ENCODE measurements at places on chromosomes 3 and 15. TPM values are rescaled to one million over a fixed set of nuclear protein-coding genes. Genes with fewer than 3 reads are reported as not detected.

The MEF2A gene
- 67.9 TPM for total RNA-seq

The GRAMD2A gene
- total RNA-seq = 0.31 TPM

The AHSG gene
- total RNA-seq = 0.81 TPM

The P4HTM gene
- 122 TPM for total RNA-seq

The KLF15 gene
- total RNA-seq = 36.1 TPM

The DPPA2 gene
- total RNA-seq = 10.2 TPM

The TMEM45A gene
- total RNA-seq = 12.2 TPM

The MEX3B gene
- total RNA-seq = 82.1 TPM

DNA sequence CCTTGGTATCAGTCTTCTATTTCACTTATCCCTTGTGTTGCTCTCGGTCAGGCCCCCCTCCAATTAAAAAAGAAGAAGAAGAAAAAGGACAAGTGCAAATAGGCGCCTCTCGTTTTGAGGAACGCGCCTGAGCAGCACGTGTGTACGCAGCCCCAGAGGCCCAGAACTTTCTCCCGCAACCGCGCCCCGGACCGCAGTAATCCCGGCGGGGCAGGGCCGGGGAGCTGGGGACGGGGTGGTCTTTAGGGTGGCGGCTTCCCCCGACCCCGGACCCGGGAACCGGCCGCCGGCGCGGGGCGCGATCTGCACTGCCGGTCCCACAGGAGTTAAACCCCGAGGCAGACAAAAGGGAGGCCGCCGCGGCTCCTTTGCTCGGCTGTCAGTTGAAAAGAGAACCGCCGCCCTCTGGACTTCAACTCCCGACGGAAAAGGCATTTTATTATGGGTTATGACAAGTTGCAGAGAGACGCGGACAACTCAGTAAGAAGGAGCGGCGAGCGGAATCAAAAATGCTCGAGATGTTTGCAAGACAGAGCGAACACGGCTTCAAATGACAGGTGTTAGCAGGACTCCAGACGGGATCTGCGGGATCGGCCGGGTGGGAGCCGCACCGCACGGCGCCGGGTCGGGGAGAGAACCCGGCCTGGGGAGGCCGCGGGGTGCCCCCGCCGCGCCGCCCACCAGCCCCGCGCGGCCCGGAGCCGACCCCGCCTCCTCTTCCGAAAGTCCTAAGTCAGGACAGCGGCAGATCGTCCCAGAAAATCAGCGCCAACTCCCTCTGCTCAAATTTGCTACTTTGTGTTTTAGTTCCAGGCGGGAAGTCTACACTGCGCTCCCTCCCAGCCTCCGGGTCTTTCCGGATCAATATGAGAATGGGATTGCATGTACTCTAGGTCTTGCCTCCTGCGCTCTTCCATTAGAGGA, 79.0 kb downstream of the NR2F2 start:
- peak; percentile 18 for DNase-seq
- no peaks in the 10 kb centered on the region for H3K36me3 ChIP-seq
- H3K4me3 ChIP-seq = peak overlapping the region; percentile 37

DNA sequence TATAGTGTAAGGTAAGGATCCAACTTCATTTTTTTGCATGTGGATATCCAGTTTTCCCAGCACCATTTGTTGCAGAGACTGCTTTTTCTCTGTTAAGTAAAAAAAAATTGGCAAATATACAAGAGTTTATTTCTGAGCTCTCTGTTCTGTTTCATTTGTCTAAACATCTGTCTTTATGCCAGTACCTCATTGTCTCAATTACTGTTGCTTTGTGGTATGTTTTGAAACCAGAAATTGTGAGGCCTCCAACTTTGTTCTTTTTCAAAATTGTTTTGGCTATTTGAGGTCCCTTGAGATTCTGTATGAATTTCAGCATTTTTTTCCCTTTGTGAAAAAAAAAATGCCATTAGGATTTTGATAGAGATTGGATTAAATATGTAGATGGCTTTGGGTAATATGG, 150.5 kb downstream of the MINAR1 start:
- H3K4me1 ChIP-seq = no peaks in the 10 kb centered on the region
- no peaks in the 10 kb centered on the region for H3K36me3 ChIP-seq
- no peak for DNase-seq
- no peak overlapping the region for H3K4me3 ChIP-seq
- H3K27me3 ChIP-seq = no peaks in the 10 kb centered on the region

DNA sequence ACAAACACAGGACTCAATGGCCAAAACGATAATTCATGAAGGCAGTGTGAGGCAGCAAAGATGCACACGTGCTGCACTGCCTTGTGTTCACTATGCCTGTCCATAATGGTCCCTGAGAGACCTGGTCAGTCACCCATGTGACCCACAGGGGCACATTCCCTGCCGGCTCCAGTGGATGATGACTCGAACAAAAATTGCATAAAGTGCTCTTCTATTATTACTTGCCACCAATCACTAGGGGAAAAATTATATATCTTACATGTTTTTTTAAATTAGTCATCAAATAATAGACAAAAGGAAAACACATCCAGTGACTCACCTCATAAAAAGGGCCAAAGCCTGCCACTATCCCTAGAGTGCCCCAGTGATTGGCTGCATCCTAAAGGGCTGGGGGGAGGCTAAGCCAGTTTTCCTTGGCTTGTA, 47.5 kb downstream of the UBP1 start:
- no peaks in the 10 kb centered on the region for H3K4me1 ChIP-seq
- DNase-seq = no peak
- H3K36me3 ChIP-seq = no peaks in the 10 kb centered on the region
- H3K27ac ChIP-seq = no peak overlapping the region

GRCh38 chr3:52210550-52211046, 12.6 kb downstream of the ALAS1 start:
- DNase-seq = no peak
- H3K27ac ChIP-seq = no peak overlapping the region
- no peaks in the 10 kb centered on the region for H3K4me1 ChIP-seq
- H3K36me3 ChIP-seq = no peaks in the 10 kb centered on the region
- H3K27me3 ChIP-seq = no peaks in the 10 kb centered on the region

- H3K4me3 ChIP-seq = peak overlapping the region; percentile 72
- DNase-seq = peak; percentile 68
- peak overlapping the region; percentile 82 for H3K27ac ChIP-seq
- H3K27me3 ChIP-seq = no peaks in the 10 kb centered on the region
These were observed 522 bp downstream of the PDZRN3 start for GRCh38 chr3:73624017-73624820.

DNA sequence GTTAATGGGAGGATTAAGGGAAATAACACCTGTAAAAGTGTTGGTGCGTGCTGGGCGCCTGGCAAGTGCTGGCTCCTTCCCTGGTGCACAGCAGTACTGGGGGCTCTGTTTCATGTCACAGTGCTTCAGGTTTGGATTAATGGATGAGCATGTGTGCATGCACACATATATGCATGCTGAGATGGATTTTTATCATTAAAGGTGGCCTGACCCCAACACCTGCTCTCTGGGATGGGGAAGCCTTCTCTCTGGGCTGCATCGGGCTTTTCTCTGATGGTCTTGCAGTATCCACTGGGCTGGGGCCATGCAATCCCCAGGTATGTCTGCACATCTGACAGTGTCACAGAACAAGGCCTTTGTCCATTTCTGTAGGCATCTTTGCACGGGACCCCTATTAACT, 127.5 kb upstream of the PLXNA1 start:
- no peaks in the 10 kb centered on the region for H3K36me3 ChIP-seq
- no peak overlapping the region for H3K4me3 ChIP-seq
- DNase-seq = no peak
- no peaks in the 10 kb centered on the region for H3K27me3 ChIP-seq
- no peak overlapping the region for H3K27ac ChIP-seq

DNA sequence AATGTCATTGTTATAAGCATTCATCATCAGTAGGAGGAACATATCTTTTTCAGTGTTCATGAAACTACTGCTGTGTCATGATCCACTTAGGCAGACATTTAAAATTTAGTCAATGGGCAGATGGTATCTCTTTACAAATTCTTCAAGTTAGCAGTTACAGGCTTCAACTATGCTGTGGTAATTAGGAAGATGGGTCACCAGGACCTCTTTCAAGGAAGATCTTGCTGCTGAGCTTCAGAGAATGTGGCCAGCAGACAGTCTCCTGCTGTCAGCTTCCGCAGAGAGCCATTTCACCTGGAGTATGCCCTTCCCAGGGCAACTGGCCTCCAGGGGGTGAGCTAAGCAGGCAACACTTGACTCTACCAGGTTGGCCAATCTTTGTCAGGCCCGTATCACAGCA, 19.4 kb downstream of the IFT57 start:
- no peaks in the 10 kb centered on the region for H3K4me1 ChIP-seq
- H3K27me3 ChIP-seq = no peaks in the 10 kb centered on the region
- H3K36me3 ChIP-seq = no peaks in the 10 kb centered on the region
- H3K27ac ChIP-seq = no peak overlapping the region
- no peak overlapping the region for H3K4me3 ChIP-seq
- no peak for DNase-seq

GRCh38 chr3:147368561-147369221, 37.7 kb downstream of the ZIC4 start:
- H3K4me3 ChIP-seq = no peak overlapping the region
- H3K27ac ChIP-seq = no peak overlapping the region
- no peak for DNase-seq
- no peaks in the 10 kb centered on the region for H3K27me3 ChIP-seq

GRCh38 chr3:129571605-129572547, 28.9 kb downstream of the H1-8 start:
- H3K27ac ChIP-seq = no peak overlapping the region
- H3K4me1 ChIP-seq = peaks cover 11% of the 10 kb centered on the region
- H3K27me3 ChIP-seq = no peaks in the 10 kb centered on the region
- no peak for DNase-seq

GRCh38 chr15:98160236-98160635, 199.7 kb downstream of the ARRDC4 start:
- H3K27ac ChIP-seq = no peak overlapping the region
- no peaks in the 10 kb centered on the region for H3K36me3 ChIP-seq
- H3K4me1 ChIP-seq = no peaks in the 10 kb centered on the region
- H3K4me3 ChIP-seq = no peak overlapping the region

DNA sequence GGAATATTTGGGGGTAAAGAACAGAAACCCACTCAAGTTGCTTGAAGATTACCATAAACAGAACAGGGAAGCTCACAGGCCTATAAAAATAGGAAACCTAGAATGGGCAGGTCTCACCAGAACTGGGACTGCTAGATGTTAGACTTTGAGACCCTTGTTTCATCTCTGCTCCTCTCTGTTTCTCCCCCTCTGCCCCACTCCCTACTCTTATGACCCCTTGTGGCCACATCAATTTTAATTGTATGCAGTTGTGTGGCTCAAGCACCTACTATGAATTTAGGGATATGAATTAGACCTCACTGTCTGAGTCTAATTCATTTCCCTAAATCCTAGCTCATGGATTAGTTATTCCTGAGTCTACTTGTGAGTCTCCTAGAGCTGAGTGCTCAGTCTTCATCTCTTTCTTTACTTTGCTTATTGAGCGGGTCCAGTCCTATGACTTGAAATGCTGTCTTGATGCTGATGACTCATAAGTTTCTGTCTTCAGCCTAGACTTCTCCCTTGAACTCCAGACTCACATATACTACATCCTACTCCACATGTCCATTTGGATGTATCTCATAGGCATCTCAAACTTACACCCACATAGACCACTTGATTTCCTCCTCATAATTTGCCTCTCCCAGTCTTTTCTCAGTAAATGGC, 78.7 kb downstream of the ITPR1 start:
- H3K4me3 ChIP-seq = no peak overlapping the region
- no peaks in the 10 kb centered on the region for H3K4me1 ChIP-seq
- no peaks in the 10 kb centered on the region for H3K36me3 ChIP-seq
- no peak for DNase-seq

DNA sequence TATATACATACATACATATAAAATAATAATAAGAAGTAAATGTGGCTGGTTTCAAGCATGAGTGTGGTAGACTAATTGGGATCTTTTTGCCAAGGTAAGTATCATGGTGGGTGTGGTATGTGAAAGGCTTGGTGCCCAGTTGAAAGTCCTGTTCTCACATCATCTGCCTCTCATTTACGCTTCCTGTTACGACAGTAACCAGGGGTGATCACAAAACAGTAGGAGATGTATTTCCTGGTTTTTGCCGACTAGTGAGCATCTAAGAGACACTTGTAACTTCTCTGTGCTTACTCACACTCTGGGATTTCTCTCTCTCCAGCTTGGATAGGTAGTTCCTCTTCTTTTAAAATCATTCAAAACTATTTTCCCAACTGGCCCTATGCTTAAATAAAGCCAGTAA, 1028.3 kb upstream of the NR2F2 start:
- H3K4me3 ChIP-seq = no peak overlapping the region
- no peaks in the 10 kb centered on the region for H3K4me1 ChIP-seq
- DNase-seq = no peak
- H3K27ac ChIP-seq = peak overlapping the region; percentile 5
- no peaks in the 10 kb centered on the region for H3K36me3 ChIP-seq

DNA sequence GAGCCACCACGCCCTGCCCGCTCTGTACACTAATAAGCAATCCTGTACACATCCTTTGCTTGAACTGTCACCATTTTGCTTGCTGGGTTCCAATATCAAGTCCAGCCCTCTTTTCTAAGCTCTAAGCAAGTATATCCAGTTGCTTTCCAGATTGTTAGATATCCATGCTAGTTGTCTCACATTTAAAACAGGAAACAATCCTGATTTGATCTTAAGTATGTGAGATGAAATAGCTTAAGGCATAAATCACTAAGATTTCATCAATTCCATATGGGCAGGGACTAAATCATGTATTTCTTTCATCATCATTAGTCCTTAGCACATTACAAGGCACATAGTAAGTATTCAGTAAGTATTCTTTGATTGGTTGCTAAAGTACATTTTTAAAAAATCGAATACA, 16.2 kb downstream of the ATP11B start:
- DNase-seq = no peak
- H3K27ac ChIP-seq = no peak overlapping the region
- H3K27me3 ChIP-seq = no peaks in the 10 kb centered on the region
- H3K4me1 ChIP-seq = no peaks in the 10 kb centered on the region
- H3K36me3 ChIP-seq = no peaks in the 10 kb centered on the region

- H3K27ac ChIP-seq = no peak overlapping the region
- H3K4me1 ChIP-seq = no peaks in the 10 kb centered on the region
- DNase-seq = no peak
- no peaks in the 10 kb centered on the region for H3K36me3 ChIP-seq
- H3K27me3 ChIP-seq = no peaks in the 10 kb centered on the region
These were observed 23.9 kb upstream of the FRMD4B start for GRCh38 chr3:69409831-69410230.

- H3K27ac ChIP-seq = peak overlapping the region; percentile 69
- H3K27me3 ChIP-seq = no peaks in the 10 kb centered on the region
- H3K4me3 ChIP-seq = no peak overlapping the region
- peaks cover 50% of the 10 kb centered on the region for H3K4me1 ChIP-seq
- H3K36me3 ChIP-seq = no peaks in the 10 kb centered on the region
- DNase-seq = no peak
These were observed 37.5 kb downstream of the SETMAR start for GRCh38 chr3:4340411-4341335.

DNA sequence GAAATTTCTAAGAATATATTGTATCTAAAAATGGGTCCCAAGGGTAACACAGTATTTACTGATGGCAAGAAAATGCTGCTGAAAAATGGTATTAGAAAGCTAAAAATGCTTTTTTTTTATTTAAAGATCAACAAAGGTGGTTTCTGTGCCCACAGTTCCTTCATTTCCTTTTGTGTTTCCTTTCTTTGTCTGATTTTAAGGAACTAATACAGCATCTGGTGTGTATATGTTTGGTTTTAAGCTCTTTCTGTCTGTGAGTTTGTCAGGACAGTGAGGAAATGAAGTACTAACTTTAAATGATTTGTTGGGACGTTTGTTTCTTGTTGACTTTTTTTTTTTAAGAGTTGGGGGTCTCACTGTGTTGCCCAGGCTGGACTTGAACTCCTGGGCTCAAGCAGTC, 38.2 kb downstream of the RASA2 start:
- no peaks in the 10 kb centered on the region for H3K4me1 ChIP-seq
- H3K27ac ChIP-seq = no peak overlapping the region
- H3K36me3 ChIP-seq = no peaks in the 10 kb centered on the region
- H3K4me3 ChIP-seq = no peak overlapping the region
- no peaks in the 10 kb centered on the region for H3K27me3 ChIP-seq
- DNase-seq = no peak
